ENCODE measurements at places on chromosomes 3 and 15. TPM values are rescaled to one million over a fixed set of nuclear protein-coding genes. Genes with fewer than 3 reads are reported as not detected.

DNA sequence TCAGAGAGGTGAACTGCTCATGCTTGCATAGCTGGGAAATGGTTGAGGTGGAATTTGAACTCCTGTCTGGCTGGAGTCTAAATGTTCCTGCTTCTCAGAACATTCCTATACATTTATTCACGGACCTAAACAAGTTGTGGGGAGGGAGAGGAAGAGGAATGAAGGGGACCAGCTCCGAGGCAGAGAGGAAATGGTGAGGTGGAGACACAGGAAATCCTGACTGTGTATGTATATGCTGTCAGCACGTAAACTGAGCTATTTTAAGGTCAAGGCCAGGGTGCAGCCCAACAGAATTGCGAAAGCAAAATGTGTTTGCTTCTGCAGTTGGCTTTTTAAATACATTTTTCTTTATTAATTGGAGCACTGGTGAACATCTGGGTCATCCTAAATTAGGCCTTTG is 74.1 kb upstream of the POMGNT2 start:
- no peak for DNase-seq

The FAM219B gene
- 59.6 TPM for total RNA-seq

- DNase-seq = no peak
Observed at GRCh38 chr15:61880084-61880483, 180.2 kb downstream of the VPS13C start.

DNA sequence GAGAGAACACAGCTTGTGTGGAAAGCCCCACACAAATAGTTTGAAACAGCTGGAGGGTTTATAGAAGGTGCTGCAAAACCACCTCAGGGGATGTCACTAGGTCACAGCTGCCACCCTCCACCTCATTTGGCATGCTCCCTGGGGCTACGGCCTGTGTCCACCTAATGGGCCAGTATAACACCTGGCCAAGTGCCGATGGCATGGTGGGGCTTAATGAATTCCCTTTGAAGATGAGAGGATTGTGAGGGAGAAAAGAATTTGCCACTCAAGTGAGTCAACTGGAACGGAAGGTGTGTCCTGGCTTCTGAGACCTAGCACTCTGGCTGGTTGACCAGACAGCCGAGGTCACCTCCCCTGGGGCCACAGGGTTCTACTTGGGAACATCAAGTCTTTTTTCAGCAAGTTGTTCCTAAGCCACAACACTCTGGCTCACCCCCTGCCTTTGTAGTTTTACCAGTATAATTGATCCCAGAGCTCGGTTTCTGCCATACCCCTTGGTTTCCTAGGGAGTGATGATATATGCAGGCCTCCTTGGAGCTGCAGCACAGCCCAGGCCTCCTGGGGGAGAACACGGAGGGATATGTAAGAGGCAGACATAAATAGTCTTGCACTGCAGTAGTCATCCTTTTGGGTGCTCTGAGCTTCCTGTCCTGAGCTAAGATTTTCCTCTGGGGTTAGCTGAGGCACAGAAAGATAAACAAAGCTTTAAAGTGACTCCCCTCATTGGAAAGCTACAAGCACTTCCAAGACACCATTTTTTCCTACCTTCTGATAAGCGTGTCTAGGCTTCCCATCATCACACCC is 178.2 kb upstream of the LPP start:
- DNase-seq = no peak

- DNase-seq = no peak
Observed at GRCh38 chr3:38015485-38015884, 14.0 kb downstream of the PLCD1 start.

- DNase-seq = no peak
Observed at GRCh38 chr3:52570076-52570475, 33.7 kb downstream of the UQCC5 start.

- DNase-seq = no peak
Observed at GRCh38 chr15:80558631-80559319, 136.3 kb upstream of the ABHD17C start.

GRCh38 chr3:155018621-155019330 is 61.3 kb upstream of the MME start:
- no peak for DNase-seq

The SPINK8 gene
- not detected for total RNA-seq

- DNase-seq = no peak
Observed at GRCh38 chr3:71874618-71875017, 89.7 kb upstream of the PROK2 start.

The SCN5A gene
- under 0.01 TPM for total RNA-seq

DNA sequence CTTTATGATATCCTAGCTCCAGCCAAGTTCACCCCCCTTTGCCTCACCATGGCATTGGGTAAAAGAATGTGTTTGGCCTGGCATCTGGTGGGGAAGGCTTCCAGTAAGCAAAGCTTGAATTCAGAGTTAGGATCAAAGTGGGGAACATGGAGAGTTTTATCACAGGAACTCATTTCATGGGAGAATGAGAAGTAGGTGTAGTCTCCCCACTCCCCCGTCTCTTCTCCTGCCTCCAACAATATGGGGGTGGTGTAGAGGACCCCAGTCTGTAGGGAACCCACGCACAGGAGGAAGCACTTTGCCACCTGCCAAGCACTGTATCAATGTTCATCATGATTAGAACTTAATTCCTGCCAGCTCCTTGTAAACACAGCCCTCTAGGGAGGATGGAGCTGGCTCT is 200.5 kb downstream of the UACA start:
- DNase-seq = no peak

DNA sequence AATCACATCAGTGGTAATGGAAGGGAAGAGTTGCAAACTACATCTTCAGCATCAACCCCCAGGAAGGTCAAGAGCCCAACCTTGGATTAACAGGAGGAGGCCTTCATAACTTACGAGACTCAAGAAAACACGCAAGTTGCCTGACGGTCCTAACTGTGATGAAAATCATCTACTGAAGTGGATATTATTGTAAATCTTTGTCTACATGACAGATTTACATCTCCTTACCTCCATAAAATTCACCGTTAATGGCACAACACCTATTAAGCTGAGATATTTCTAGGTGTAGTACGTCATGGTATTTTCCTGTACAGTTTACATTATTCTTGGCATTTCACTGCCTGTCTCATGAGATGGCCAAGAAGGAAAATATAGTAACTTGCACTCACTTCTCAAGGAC is 332.0 kb downstream of the NSUN3 start:
- no peak for DNase-seq

GRCh38 chr15:86608461-86609205 is 529.0 kb downstream of the AGBL1 start:
- no peak for DNase-seq

DNA sequence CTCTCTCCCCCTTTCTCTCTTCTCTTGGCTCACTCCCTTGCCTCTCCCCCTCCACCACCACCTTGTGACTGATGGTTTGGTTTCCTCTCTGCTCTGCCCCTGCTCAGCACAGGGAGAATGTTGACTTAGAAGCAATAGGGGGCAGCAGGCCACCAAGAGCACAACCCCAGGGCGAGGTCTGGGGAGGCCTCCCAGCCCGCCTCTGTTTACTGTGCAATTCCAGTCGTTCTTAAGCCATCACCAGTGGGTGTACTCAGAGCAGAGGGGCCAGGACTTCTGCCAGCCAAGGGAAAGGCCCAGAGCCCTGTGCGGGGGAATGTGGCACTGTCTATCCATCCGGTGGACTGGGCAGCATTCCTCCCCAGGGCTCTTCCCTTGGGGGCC is 5.7 kb upstream of the APEH start:
- no peak for DNase-seq

Measured in uterus (tissue), 4 donors.